GM03348 (cell line): ENCODE measurements at places on chromosomes 13 and 19.

- DNase-seq, result no peak
Measured at GRCh38 chr13:24716446-24716845, 36.2 kb downstream of the ATP12A start.

GRCh38 chr13:38308736-38309135, 40.9 kb upstream of the UFM1 start:
- peak; percentile 37 for DNase-seq

- DNase-seq, result no peak
Measured at GRCh38 chr13:35191883-35192282, 249.8 kb downstream of the NBEA start.

GRCh38 chr19:51530616-51531015, 854 bp downstream of the SIGLEC6 start:
- no peak for DNase-seq
